ENCODE measurements at places on chromosomes 6 and 20.

DNA sequence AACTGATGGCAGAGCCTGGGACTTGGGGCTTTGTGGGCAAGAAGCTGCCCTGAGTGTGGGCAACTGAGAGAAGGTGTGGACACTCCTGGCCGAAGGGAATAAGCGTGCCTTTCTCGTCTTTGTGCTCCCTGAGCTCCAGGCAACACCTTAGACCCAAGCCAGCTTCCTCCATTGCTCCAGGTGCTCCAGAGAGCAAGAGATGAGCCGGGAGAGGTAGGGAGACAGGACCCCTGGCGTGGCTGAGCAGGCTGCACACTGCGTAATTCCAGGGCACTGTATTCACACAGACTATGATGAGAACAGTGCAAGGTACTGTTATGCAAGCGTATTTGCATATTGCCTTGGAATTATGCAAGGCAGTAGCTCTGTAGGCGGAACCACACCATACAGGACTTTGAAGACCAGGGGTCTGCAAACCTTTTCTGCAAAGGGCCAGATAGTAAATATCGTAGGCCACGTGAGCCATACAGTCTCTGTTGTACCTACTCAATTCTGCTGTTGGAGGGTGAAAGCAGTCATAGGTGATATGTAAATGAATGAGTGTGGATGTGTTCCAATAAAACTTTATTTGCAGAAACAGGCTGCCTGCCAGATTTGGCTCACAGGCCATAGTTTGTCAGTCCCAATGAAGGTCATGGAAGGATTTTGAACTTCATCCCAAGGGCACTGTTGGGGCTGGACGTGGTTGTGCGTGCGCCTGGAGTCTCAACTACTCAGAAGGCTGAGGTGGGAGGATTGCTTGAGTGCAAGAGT lies 42.1 kb upstream of the FAM83D start:
- no peak for DNase-seq

DNA sequence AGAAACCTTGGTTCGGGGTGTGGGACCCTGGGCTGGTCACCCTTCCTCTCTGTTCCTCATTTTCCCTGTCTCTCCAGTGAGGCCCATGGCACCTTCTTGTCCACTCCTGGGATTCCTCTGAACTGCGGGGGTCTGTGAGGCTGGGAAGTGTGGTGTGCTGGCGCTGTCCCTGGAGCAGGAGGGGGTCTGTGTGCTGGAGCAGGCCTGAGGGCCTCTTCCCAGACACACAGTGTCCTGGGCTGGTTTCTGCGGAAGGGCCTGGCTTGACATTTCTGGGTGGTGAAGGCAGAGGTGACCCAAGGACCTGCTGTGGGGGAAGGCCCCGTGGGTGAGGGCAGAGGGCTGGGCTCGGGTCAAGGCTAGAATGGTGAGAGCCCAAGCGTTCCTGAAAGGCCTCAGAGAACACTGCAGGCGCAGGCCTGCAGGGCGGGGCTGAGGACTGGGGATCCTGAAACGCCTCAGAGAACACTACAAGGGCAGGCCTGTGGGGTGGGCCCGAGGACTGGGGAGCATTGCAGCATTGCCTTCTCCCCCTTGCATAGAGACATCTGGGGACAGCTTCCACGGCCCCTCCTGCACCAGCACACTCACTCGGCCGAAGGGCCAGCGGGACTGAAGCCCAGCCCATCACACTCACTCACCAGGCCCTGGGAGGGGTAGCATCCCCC lies 10.6 kb upstream of the BAK1 start:
- no peak for DNase-seq

GRCh38 chr6:26249707-26249956 lies 115.4 kb upstream of the BTN3A2 start:
- no peak for DNase-seq

DNA sequence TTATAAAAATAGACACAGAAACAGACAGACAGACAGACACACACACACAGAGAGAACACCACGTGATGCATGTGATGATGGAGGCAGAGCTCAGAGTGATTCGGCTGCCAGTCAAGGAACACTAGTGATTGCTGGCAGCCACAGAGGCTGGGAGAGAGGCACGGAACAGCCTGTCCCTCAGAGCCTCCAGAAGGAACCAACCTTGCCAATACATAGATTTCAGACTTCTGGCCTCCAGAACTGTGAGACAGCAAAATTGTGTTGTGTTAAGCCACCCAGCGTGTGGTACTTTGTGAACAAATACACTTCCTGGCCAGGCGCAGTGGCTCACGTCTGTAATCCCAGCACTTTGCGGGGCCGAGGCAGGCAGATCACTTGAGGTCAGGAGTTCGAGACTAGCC lies 9.5 kb upstream of the PARD6B start:
- DNase-seq: no peak

DNA sequence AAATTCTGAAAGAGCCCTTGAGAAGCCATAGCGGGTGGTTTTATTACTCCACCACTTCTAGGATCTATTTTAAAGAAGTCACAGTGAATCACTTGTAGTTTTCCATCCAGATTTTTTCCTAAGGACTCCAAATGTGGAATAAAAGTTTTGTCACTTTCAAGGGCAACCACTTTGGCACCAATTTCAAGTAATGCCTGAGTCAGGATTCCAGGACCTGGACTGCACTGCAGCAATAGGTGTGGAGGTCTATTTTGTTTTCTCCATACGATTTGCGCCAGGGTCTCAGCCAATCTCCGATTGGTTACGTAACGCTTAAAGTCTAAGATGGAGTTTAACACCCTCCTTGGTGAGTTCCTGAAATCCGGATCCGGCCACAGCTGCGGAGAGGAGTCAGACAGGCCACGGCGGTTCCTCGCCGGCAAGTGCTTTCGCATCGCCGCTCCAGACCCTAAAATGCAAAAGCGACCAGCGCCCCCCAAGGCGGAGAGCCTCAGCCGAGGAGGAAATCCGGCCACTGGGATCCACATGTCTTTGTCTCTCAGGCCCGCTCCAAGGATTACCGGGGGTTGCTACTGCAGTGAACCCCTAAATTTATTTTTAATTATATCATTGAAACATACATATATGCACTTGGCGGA lies 18.6 kb upstream of the PPP1R3G start:
- DNase-seq: no peak

- DNase-seq: no peak
Measured at GRCh38 chr6:131923356-131923755, 27.8 kb downstream of the CCN2 start.

All from activated naive CD8-positive, alpha-beta T cell treated with anti-CD3 and anti-CD28 coated beads, Interleukin-2, amount 50 U/mL, for 16 hours (primary cell).